ENCODE measurements at places on chromosomes 3 and 15.
A peak's percentile ranks its signal among the peaks of the same experiment; 100 is the strongest.

- DNase-seq, result no peak
These were observed 151.4 kb upstream of the MCTP2 start for GRCh38 chr15:94079968-94080367.

DNA sequence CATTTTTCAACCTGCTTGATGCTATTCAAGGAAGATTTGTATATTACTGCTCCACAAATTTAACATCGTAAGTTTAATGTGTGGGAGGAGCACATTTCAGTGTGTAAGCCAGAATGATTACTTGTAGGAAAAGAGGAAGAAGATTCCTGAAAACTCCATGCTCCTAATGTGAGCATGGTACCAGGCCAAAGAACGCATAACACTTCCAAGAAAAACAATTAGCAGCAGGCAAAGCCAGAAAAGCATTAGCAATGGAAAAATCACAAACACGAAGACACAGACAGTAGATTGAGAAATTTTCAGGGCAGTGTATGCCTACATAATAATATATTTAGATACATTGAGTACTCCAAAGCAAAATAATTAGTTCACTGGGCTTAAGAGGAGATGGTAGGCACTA, 96.6 kb upstream of the CBLB start:
- no peak for DNase-seq

DNA sequence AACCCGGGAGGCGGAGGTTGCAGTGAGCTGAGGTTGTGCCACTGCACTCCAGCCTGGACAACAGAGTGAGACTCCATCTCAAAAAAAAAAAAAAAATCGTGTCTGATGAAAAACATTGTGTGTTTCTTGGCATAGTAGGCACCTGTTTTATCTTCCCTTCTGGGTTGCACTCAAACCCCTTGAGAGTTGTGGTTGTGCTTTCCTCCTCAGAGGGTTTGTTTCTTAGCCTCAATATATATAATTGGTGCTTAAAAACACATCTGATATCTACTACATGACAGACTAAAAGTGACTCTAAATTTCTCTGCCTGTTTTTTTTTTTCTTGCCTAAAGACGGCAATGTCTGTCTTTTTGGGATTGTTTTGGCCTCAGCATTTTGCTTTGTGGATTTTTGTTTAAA, 7.6 kb downstream of the NR1D2 start:
- DNase-seq, result no peak

DNA sequence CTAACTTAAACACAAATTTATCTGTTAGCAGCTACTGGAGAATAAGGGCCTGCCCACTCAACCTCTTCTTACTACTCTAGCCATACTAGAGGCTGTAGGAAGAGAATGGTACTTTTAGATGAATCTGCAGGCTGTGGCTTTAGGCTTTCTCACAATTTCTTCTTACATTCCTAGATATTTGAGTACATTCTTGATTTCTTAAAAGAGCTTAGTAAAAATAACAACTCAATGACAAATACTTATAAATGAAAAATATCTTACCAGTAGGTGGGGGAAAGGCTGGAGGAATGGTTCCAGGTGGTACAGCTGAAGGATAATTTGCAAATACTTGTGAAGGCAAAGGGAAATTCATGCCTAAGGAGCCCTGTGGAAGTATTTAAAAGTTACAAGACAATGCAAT, 92.9 kb upstream of the GK5 start:
- DNase-seq, result no peak

DNA sequence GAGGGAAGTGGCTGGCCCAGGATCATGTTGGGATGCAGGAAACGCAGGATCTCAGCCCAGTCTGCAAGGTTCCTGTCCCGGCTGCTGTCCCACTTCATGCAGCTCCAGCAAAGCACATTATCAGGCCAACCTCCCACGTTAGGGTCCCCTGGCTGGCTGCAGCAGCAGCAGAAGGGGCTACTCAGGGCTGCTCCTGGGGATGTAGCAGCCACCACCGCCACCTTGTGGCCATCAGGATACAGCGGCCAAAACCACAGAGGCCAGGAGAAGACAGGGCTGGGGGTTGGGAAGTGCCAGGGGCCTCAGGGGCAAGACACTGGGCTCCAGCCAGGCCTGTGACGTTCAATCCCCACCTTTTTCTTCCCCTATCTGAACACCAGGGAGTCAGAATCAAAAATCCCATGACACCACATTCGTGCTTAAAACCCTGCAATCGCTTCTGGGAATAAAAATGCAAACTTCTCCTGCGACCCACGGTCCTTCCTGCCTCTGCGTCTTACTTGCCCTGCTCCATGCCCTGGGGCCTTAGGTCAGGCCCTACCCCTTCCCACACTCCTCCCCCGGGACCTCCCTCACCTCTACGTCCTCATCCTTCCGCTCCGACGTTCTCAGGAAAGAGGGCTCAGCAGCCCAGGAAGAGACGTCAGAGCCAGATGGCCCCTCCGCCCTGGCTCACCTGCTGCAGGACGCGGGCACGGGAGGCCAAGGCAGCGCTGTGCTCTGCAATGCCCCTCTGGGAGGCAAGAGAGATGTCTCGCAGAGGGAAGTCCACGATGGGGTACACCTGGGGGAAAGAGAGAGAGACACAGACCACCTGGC, 21.5 kb downstream of the SSUH2 start:
- peak; percentile 78 for DNase-seq

DNA sequence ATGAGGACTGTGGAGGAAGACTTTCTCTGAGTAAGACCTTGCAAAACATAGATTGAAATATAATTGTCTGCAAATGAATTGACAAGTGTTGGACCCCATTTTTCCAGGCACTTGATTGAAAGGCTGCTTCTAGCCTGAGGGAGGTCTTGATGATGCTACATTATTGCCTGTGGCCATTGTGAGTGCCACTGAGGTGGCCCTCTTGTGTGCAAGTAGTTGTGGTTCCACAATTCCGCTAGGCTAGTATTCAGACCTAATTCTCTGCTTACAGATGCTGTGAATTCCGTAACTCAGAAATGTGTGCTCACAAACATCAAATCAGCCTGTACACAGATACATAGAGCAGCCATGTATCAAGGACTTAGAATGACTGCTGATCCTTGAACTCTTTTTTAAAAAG, 34.7 kb downstream of the FNDC3B start:
- DNase-seq, result no peak

DNA sequence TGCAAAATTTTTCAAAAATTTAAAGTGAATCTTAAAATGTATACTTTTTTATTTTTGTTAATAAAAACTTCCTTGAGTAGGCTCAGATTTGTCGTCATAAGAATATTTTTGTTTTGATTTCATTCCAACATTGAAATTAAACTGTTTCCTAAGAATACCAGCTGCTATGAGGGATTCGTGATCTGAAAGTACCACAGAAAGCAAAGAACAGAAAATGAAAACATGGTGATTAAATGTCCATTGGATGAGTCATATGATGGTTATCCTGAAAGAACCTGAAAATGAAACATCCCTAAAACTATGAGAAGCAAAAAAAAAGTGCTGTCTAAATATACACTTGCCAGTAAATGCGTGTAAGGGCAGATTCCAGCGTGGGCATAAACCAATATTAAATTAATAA, 143.8 kb downstream of the GMNC start:
- DNase-seq, result no peak

- no peak for DNase-seq
These were observed 89.7 kb downstream of the TP63 start for GRCh38 chr3:189720736-189721417.

- DNase-seq, result no peak
These were observed 346.6 kb downstream of the ZBTB20 start for GRCh38 chr3:114800272-114801031.

- DNase-seq, result no peak
These were observed 77.9 kb downstream of the RPN1 start for GRCh38 chr3:128572644-128573105.

All from ascending aorta (tissue), 2 donors.